Left renal pelvis (tissue), 4 donors: ENCODE measurements at places on chromosomes 6 and 20. TPM values are rescaled to one million over a fixed set of nuclear protein-coding genes. Genes with fewer than 3 reads are reported as not detected.
A peak's percentile ranks its signal among the peaks of the same experiment; 100 is the strongest.

Gene DYNLT2
- polyA plus RNA-seq, result 9.7 TPM

Gene FOXS1
- polyA plus RNA-seq, result 8.4 TPM

Gene EDN1
- 4.6 TPM for polyA plus RNA-seq

Gene ENPP4
- 20.4 TPM for polyA plus RNA-seq

Gene EXOC2
- 22.5 TPM for polyA plus RNA-seq

Gene EPPIN
- not detected for polyA plus RNA-seq

Gene FBXL4
- polyA plus RNA-seq, result 29.5 TPM

Gene PYGB
- polyA plus RNA-seq, result 40.8 TPM

Gene CNBD2
- 0.67 TPM for polyA plus RNA-seq

DNA sequence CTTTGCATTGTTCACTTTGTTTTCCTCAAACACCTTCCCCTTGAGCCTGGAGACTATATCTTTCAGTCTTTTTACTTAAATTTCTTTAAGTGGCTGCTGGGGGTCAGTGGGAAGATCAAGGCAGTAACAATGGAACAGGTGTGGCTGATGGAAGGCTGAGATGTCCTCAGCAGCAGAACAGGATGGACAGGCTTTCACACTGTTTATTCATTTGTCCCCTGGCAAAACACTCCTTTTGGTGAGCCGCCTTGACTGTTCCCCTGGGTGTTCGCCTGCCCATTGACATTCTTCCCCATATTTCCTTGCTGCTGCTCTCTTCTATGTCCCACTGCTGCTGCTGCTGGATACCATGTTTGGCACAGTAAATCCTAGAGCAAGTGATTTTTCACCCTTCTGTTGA lies 38.1 kb downstream of the RNF144B start:
- no peak for DNase-seq

GRCh38 chr20:18166241-18166881 lies 28.7 kb downstream of the KAT14 start:
- no peak for DNase-seq

GRCh38 chr6:168686831-168687730 lies 246.1 kb downstream of the SMOC2 start:
- no peak for DNase-seq

GRCh38 chr6:28589234-28589956 lies 63.7 kb downstream of the GPX5 start:
- peak; percentile 80 for DNase-seq

GRCh38 chr6:140064366-140064765 lies 689.9 kb upstream of the CITED2 start:
- no peak for DNase-seq

DNA sequence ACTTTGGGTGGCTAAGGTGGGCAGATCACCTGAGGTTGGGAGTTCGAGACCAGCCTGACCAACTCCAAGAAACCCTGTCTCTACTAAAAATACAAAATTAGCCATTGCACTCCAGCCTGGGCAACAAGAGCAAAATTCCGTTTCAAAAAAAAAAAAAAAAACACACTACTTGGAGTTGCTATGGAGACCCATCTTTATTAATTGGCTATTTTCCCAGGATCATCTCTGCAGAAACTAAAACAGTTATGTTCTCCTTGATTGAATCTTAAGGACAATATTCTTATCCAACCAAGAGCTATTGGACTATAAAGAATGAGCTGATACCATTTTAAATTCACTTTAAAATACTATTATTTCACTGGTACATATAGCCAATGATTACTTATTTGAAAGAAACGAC lies 14.7 kb downstream of the AKIRIN2 start:
- DNase-seq, result no peak

GRCh38 chr20:51620432-51620831 lies 77.9 kb upstream of the NFATC2 start:
- no peak for DNase-seq

DNA sequence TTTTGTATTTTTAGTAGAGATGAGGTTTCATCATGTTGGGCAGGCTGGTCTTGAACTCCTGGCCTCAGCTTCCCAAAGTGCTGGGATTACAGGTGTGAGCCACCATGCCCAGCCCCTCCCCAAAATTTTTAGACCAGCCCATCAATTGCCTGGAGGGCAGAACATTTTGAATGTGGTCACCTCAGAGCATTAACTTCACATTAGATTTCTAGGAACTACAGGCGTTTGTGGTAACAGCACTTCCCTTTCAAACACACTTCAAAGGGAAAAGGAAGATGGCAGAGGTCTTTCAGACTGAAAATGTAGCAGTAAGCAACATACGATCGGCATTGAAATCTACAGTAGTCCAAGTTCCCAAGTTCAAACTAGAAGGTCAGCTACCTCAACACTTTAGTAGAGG lies 12.3 kb upstream of the SLA2 start:
- DNase-seq, result no peak

DNA sequence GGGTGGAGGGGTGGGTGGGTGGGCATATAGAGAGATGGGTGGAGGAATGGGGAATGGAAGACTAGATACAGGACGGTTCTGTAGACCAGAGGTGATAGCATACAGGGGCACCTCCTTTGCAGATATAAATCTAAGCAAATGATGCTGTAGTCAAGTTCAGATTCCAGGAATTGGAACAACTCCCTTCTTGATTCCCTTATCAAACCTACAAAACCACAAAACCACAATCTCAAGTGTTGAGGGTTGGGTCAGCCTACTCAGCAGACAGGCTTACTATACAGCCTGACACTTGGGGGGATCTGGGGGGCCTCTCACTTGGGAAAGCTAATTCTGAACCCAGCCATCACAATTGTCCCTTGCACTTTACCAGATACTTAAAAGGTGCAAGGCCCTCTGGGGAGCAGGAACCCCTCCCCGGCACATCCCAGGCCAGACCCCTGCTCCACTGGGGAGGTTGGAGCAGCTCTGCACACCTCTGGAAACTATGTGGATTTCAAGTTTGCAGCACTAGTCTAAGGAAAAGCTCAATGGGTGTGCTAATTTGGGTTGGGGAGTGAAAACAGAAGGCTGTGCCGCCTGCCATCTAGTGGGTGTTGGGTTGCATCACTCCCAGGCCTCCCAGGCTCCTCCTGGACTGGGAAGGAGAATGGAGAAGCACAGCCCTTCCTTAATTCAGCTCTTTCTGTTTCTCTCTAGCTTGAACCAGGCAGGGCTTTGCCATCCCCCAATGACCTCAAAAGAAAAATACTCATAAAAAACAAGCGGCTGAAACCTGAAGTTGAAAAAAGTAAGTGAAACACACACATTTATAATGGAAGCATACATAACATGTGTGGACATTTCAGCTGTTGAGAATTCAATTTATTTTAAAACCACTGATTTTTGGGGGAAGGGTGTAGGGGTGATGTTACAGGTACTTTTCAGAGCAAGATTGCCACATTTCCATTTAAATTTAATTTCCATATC lies 121.2 kb upstream of the LAMP5 start:
- no peak for DNase-seq

GRCh38 chr20:1862663-1863053 lies 32.5 kb upstream of the SIRPA start:
- no peak for DNase-seq

DNA sequence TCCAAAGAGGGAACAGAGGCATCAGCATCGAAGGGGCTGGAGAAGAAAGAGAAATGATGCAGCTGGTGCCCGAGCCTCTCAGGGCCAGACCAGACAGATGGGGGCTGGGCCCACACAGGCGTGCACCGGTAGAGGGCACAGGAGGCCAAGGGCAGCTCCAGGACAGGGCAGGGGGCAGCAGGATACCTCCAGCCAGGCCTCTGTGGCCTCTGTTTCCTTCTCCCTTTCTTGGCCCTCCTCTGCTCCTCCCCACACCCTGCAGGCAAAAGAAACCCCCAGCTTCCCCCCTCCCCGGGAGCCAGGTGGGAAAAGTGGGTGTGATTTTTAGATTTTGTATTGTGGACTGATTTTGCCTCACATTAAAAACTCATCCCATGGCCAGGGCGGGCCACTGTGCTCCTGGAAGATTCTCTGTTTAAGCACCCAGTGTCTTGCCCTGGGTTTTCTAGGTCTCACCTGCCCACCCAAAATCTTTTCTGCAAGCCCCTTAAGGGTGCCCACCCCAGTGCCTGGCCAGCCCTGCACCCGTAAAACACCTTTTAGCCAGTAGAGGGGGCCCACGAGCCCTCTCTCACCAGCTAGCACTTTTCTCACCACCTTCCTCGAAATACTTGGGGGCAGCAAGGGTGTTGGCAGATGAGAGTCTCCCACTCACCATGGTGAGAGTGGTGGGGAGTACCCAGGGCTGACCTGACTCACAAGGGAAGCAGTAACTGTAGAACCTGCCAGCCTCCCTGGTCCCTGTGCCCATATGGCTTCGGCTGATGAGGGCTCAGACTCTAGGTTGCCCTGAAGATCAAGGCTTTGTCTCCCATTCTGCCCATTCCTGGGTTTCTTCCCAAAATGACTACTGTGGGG lies 35.7 kb upstream of the ID1 start:
- no peak for DNase-seq

GRCh38 chr20:19368351-19368750 lies 155.9 kb downstream of the SLC24A3 start:
- DNase-seq, result no peak

- no peak for DNase-seq
Observed at GRCh38 chr6:34475767-34476328, 10.0 kb downstream of the PACSIN1 start.

GRCh38 chr20:3102575-3103368 lies 18.2 kb upstream of the AVP start:
- DNase-seq, result no peak

GRCh38 chr6:142395768-142396231 lies 94.0 kb downstream of the ADGRG6 start:
- no peak for DNase-seq

- DNase-seq, result no peak
Observed at GRCh38 chr6:1872649-1873131, 263.0 kb downstream of the FOXC1 start.

DNA sequence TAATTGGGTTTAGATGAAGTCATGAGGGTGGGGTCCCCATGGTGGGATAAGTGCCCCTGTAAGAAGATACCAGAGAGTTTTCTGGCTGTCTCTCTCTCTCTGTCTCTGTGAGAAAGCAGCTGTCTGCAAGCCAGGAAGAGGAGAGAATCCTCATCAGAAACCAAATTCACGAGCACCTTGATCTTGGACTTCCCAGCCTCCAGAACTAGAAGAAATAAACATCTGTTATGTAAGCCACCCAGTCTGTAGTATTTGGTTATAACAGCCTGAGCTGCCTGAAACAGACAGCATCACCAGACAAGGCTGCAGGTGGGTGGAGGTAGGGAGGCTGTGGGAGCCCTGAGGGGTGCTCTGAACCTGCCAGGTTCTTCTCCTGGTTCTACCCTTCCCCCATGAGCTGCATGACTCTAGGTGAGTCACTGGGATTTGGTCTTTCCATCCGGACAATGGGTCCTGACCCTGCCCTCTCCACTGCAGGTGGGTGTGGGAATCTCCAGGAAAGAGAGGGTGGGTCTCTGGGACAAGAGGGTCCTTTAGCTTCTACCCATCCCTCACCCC lies 34.3 kb upstream of the VEGFA start:
- DNase-seq, result no peak
